AML-193 (cell line): ENCODE measurements at places on chromosomes 6 and 20.
A peak's percentile ranks its signal among the peaks of the same experiment; 100 is the strongest.

- DNase-seq: no peak
Measured at GRCh38 chr6:7805850-7806214, 79.9 kb downstream of the BMP6 start.

DNA sequence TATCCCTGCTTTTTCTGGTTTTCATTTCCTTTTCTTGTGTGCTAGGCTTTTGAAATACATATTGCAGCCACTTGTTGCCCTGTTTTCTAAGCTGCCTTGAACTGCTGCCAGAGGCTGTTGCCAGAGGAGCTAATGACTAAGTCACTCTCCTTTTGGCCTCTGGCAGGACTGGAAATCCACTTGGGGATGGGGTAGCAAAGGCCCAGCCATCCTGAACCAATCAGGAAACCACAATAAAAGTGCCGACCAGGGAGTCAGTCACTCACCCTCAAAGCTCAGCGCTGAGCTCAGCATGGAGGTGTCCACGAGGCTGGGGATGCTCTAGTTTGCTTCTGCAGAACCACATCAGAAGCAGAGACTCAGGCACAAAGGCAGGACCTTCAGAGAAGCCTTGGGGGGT, 813.0 kb downstream of the DHX35 start:
- no peak for DNase-seq

DNA sequence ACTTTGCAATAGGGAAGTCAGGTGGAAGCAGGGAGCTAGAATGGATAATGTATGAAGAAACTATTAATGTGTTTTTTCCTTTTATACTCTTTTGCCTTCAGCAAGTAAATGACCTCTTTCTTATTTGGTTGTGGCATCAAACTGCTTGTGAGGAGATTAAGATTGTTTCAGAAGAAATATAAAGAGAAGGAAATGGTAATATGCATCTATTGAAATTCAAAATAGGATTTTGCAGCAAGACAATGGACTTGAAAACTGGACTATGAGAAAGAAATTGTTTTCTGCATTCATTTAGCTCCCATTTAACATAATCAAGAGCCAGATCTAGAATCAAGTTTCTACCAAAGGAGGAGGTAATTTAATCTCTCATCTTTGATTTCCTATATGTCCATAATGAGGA, 32.3 kb upstream of the KIFC1 start:
- no peak for DNase-seq

DNA sequence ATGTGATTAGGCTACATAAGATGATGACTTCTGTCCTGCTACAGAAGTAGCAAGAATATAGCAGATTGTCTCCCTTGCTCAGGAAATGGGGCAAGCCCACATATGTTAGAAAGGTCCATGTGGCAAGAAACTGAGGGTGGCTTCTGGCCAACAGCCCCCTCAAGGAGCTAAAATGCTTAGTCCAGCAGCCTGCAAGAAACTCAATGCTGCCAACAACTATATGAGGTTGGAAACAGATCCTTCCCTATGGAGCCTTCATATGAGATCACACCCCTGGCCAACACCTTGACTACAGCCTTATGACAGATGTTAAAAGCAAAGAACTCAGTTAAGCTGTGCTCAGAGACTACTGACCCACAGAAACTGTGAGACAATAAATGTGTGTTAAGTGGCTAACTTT, 22.1 kb downstream of the PTPRT start:
- no peak for DNase-seq

- DNase-seq: peak; percentile 49
Measured at GRCh38 chr6:87066449-87067333, 28.2 kb downstream of the CGA start.

GRCh38 chr6:16286151-16286522, 47.8 kb downstream of the GMPR start:
- no peak for DNase-seq

- no peak for DNase-seq
Measured at GRCh38 chr6:55536391-55536956, 42.5 kb downstream of the HMGCLL1 start.

DNA sequence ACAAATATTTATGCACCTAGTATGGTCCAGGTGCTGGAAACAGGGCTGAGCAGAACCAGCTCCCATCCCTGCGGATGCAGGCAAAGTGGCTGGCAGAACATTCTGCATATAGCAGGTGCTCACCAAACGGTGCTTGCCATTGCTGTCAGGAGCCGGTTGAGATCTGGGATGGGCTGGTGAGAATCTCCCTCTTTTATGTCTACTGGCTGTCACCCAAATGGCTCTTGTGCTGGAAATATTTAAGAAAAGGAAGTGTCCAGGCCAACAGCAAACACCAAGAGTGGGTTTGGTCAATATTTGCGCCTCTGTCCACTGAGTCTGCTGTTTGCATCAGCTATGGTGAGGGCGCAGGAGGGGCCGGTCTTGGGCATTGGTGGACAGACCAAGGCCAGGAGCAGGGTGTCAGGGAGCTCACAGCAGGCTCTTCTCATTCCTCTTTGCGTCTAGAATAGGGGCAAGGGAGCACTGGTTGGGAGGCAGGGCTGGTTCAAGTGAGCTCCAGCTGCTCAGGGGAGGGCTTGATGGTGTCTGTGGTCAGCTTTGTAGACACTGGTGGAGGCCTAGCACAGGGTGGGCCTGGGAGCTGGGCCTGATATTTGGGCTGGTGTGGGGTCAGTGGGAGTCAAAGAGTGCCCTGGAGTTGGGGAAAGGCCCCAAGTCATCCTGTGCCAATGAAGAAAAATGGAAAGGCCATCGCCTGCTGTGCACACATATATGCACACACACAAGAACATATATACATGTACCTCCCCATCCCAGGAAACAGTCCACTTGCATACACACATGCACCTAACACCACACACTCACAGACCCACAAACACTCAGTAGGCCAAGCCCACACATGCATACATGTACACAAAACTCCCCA, 1.4 kb upstream of the BPIFB2 start:
- DNase-seq: no peak

DNA sequence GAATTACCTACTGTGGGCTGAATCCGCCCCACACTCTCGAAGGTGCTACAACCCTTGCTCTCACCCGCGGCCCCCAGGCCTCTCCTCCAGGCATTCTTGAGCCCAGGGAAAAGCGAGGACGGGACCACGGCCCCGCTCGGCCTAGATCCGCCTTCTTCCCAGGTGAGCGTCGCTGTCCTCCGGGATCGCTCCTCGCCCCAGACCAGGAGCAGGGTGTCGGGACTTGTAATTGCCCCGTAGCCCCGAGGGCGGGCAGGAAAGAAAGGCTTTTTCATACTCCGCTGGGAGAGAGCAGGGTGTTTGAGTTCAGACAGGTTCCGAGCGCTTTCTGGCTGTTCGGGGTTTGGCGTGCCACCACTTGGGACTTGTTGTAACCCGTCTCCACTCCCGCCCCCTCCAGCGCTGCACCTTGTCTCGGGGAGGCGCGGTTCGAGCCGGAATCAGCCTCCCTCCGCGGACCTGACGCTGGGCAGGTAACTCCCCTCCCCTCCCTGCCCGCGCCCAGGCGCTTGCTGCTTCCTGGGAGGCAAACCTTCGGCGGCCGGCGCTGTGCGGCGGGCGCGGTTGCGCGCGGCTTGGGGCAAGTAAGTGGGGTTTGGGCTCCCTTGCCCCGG, at the start of gene FAM83B:
TSS of gene FAM83B (plus strand) at position 529 of the 614 bp plus-strand sequence. CDS start 23,476 bp downstream, outside the sequence.
- DNase-seq: no peak

DNA sequence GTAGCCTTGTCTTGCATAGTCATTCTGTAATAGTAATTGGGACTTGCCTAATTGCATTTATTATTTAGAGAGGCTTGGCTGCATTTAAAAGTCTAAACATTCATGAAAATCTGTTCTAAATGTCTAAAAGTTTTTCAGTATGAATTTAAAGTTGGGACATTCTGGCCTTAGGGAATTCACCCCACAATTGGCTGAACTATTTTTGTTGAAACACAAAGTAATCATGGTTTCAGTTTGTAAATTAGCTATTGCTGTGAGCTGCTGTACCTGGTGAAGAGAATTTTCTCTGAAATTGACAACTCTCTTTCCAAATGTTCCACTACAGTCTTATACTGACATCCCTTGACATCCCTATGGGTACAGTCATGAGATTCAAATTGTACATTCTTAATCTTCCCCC, 253.0 kb downstream of the FARS2 start:
- no peak for DNase-seq

GRCh38 chr6:117547688-117548621, 54.4 kb downstream of the GOPC start:
- peak; percentile 49 for DNase-seq

- no peak for DNase-seq
Measured at GRCh38 chr20:11972478-11972877, 54.8 kb downstream of the BTBD3 start.

GRCh38 chr6:38514399-38514798, 125.3 kb downstream of the BTBD9 start:
- DNase-seq: no peak

GRCh38 chr6:18326001-18326400, 61.1 kb upstream of the RNF144B start:
- DNase-seq: no peak

GRCh38 chr6:89010825-89011224, 47.4 kb upstream of the RNGTT start:
- no peak for DNase-seq

DNA sequence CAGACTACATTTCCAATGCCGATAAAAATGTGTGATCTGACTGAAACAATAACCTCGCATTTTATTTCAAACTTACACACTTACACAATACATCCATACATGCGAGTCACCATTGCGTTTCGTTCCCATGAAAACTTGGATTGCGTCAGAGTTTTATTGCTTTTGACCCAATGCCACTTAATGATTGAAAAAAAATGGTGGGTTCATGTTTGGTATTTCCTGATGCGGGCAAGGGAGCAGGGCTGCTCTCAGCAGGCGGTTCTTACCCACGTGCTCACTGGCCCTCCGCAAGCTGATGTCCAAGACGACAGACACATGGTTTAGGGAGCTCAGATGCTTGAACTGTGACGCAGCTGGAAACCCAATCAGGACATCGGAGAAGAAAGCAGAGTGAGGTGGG, 281.0 kb upstream of the SULF2 start:
- DNase-seq: no peak

DNA sequence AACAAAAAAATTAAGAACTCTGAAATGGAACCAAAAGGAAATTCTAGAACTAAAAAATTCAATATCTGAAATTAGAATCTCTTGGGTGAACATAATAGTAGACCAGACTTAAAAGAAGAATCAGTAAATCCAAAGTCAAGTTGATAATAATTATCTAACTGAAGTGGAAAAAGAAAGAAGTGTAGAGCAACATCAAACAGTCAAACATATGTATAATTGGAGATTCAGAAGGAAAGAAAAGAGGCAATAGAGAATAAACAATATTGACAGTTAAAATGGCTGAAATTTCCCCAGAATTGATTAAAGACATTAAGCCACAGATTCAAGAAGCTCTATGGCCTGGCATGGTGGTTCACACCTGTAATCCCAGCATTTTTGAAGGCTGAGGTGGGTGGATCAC, 383.6 kb downstream of the PREX1 start:
- DNase-seq: no peak

DNA sequence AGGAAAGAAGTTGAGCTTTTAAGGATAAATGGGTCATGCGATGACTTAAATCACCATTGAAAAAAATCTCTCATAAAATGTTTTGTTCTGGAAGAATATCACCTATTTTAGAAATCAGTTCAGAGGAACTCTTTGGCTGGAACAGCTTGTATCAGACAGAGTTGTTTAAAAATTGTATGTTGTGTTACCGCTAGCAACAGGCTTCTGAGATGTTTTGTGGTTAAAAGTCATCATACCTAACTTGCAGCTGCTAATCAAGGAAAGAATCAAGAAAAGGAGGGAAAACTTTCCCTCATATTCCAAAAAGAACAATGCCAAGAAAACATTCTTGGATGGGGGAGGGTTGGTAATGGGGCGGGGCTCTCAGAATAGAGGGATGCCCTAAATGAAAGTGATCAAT, 220.7 kb upstream of the CITED2 start:
- DNase-seq: no peak

DNA sequence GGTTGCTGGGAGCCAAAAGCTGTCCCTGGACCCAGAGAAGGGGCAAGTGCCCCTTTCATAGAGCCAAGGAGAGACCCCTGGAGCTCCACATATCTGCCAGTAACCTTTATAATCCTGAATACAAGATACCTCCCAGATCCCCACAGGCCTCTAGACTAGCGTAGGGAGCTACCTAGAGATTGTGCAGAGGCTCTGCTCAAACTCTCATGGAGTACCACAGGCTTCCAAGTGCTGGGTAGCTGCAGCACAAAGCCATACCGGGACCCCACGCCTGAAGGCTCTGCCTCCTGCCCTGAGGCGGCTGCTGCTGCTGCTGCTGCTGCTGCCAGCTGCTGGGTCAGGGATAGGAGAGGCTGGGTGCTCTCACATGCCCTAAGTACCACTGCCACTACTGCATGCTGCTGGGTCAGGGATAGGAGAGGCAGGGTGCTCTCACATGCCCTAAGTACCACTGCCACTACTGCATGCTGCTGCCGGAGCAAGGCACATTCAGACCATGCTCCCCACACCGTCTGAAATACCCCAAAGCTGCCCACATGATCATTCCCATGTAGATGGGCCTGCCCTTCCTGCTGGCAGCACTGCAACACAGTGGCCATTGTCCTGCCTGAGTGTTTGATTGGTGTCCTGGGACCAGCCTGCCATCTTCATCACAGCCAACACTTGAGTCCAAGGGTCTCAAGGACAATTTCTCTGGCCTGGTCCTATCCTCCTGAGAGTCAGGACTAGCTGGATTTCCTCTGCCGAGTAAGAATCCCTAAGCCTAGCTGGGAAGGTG, 1434.3 kb upstream of the ADGRB3 start:
- DNase-seq: no peak

DNA sequence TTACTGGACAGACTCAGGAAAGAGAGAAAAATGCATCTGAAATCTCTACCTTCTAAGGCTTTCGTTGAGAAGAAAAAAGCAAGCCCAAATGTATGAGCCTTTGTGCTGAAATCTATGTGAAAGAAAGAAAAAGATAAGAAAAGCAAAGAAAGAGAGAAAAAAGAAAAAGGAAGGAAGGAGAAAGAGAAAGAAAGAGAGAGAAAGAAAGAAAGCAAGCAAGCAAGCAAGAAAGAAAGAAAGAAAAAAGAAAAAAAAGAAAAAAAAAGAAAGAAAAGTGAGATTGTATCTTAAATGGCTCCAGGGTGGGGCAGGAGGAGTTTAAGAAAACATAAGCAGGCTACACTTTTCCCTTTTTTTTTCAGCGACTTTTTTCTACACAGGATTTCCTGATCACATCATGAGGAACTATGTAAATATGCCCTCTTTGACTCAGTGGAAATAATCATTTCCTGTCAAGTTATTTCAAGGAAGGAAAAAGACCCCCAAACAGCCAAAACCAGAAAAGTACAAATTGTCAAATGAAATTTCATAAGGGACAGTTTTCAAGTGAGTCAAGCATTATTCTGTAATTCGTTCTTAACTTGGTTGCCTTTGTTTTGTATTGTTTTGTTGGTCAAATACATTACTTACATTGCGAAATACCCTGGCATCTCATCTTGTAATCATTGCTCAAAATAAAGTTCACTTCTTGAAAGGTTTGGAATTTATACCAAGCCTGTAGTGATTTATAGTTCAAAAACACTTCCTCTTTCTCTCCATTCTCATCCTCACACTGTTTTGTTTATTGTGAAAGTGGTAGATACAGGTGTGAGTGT, 79.5 kb upstream of the RNF217 start:
- no peak for DNase-seq
